ENCODE measurements at places on chromosomes 16 and 17. TPM values are rescaled to one million over a fixed set of nuclear protein-coding genes. Genes with fewer than 3 reads are reported as not detected.

DNA sequence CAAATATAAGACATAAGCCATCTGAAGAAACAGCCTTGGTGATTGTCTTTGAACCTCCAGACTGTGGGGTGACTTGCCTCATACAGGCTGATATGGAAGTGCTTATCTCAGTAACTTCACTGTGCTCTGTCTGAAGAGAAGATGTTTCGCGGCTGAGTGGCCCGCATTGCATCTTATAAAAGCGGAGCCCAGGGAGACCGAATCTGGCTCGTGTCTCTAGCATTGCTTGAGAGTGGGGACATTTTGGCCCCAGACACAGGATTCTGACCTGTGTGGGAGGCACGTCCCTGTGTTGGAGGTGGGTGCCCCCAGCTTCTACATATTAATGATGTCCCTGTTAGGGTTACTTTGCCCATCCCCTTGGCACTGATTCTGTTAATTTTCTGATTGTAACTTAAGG is 66.4 kb downstream of the METRNL start:
- no peak for DNase-seq

DNA sequence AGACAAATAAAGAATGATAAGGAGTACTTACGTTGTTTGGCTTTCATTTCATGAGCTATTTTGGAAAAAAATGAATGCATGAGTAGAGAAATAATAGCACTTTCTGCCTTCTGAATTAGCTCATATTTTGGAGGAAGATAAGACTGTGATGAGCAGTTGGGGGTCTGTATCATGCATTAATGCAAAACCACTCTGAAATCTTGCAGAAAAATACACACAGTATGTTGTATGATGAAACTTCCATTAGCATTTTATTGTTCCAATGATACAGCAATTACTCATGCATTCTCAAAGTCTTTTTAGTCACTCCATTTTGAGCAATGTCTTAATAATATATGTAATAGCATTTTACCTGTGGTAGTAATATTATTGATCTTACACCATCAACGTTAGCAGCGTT is 571.0 kb downstream of the CDH8 start:
- no peak for DNase-seq

DNA sequence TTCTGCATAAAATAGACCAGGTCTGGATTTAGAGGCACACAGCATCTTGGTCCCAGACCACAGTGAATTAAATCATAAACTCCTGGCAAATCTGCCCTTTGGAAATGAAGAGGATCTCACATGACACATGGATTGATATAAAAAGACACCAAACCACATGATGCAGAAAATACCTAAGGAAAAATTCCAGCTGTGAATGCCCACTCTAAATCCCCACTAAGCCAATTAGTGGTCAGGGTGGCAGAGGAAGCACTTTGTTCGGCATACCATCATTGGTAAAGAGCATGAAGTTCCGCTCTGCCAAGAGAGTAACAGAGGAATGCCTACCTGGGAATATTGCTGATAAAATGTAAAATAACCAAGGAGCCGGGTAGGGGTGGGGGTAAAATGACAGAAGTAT is 32.4 kb upstream of the NOL11 start:
- no peak for DNase-seq

DNA sequence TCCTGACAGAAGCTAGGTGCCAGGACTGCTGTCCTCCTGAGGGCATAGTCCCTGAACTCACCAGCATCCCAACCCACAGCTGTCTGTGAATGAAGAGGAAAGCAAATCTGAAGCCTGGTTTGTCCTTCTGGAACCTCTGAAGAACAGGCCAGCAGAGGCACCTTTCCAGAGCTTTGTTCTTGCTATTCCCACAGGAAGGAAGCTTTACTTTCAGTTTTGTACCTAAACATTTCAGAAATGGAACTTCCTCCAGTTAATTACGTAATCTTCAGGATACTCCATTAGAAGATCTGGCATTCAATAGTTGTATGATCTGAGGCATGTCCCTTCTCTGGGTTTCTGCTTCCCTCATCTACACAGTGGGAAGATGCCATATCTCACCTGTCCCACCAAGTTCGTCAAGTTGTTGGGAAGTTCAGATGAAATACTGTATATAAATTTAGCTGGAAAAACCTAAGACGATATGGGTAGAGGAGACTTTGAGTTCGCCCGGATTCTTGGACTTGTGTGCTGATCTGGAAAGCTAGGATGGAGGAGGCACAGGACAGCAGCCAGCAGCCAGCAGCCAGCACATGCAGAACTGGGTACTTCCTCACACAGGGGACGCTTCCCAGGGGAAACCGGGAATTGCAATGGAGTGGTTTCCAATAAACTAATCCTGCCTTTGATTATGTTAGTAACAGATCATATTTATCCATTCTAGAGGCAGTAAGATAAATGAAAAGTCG is 22.4 kb downstream of the NXPH3 start:
- DNase-seq: no peak

DNA sequence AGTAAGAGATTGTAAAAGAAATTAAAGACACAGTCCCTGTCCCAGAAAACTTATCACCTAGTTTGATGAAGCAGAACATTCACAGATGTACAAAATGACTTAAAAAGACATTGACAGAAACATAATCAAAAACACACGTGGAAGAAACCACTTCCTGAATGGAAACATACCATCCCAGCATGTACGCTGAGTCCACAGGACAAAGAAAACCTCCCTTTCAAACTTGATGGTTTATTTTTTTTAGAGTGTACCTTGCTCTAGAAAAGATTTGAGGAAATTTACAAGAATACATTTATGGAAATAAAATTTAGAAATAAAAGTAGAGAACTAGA is 140.9 kb downstream of the PMP22 start:
- DNase-seq: no peak

- DNase-seq: no peak
Measured at GRCh38 chr17:69461951-69462369, 47.5 kb downstream of the MAP2K6 start.

DNA sequence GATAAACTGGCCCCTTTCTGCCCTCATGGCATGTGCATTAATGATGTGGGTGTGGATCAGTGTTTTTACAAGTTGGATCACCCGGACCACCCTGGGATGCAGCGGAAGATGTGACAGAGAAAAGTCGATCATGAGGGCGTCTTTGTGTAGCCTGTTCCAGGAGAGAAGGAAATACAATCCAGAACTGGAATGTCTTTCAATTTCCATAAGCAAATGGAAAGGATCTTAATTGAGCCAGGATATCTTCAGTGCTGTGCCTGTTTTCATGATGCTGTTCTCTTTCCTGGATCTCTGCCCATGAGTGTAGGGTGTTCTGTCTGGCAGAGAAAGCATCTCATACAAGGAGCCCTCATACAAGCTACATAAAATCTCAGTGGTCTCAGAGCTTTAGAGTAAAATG is 481.4 kb downstream of the XYLT1 start:
- no peak for DNase-seq

DNA sequence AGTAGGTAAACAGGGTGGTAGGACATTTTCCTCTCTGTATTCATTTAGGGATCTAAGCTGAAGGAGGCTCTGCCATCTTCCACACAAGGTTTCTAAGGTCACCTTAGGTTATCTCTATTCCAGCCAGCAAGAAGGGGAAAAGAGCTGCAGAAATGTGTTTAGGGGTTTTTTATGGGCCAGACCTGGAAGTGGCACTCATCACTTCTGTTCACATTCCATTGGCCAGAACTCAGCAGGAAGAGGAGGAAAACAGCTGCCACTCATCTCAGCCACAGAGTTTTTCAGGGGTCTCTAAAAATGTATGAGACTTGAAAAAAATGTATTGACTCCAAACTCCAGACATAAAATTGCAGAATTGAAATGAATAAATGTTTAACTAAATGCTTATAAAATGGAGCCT is 65.8 kb downstream of the FTO start:
- DNase-seq: no peak

HBA2 gene
- polyA plus RNA-seq: 1,399 TPM

SULT1A4 gene
- polyA plus RNA-seq: 35.5 TPM

MBTD1 gene
- 58.2 TPM for polyA plus RNA-seq

All from right lung (tissue), 10 donors.